ENCODE measurements at places on chromosomes 1 and 21.
A peak's percentile ranks its signal among the peaks of the same experiment; 100 is the strongest.

DNA sequence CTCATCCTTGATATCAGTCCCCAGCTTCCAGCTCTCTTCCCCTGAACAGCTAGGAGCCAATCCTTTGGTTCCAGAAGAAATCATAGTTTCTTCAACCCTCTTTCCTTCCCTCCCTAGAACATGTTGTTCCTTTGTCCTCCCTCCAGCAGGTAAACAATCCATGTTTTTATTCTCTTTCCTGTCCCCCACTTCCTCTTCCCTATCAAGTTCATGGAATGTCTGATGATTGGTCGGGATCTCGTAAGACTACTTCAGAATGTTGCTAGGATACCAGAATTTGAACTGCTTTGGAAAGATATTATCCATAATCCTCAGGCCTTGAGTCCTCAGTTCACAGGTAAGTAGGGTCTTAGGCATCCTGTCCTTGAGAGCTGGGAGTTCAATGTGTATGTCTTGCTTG lies 23.1 kb upstream of the SLC27A3 start:
- DNase-seq, result no peak

DNA sequence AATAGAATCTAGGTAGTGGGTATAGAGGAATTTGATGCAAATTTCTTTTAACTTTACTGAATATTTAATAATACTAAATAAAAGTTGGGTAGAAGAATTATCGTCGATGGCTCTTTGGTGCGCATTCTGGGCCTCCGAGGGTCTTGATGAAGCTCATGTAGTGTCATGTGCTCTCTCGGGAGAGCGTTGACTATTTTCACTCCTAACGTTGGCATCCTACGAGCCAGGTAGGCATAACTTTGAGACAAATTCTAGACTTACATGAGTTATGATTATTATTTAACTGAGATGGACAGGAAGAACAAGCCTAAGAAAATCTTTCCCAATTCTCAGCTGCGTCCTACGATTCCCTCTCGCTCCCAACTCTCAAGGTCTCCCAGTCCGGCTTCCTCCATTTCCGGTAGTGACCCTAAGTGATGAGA lies 550 bp upstream of the PCAT6 start:
- DNase-seq, result no peak

DNA sequence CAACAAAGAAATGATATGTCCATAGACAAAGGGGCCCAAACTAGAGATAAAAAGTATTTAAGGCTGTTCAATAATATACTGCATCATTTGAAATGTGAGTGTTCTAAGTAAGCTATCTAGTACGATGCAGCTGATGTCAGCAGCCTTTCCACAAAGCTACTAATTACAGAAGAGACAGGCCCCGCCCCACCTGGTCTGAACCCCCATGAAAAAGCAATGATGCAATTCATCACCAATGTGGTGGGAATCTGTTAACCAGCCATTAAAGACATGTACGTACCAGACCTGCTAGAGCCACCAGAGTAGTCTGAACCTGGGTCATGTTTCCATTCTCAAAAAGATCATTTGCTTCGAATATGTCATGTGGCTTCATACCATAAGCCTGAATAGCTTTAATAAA lies 25.1 kb downstream of the CNN3 start:
- DNase-seq, result no peak

- peak; percentile 26 for DNase-seq
Observed at GRCh38 chr1:184970691-184971161, 3.6 kb downstream of the NIBAN1 start.

DNA sequence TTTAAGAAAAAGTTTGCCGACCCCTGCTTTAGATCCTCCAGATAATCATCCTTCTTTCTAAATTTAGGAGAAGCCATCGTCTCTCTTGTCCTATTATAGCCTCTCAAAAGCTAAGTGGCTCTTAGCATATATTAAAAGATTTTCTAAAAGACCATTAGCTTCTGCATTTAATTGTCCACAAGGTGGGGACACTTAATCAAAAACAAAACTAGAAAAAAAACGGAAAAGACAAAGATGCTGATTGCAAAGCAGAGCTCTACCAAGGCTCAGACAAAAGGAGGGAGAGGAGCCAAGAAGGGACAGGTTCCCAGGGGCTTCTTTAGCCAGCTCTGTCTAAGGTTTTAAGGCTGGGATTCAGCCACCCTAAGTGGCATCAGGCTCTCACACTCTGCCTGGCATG lies 128.3 kb upstream of the HMGB4 start:
- DNase-seq, result peak; percentile 6

All from choroid plexus epithelial cell (primary cell).